Activated naive CD8-positive, alpha-beta T cell treated with anti-CD3 and anti-CD28 coated beads, Interleukin-2, amount 10 ng/mL, durations not matched to agents 7 days and 5 days (primary cell): ENCODE measurements at places on chromosomes 6 and 20. TPM values are rescaled to one million over a fixed set of nuclear protein-coding genes. Genes with fewer than 3 reads are reported as not detected.

FERMT1 gene
- not detected for total RNA-seq

CPNE5 gene
- 1.3 TPM for total RNA-seq

CASS4 gene
- 14.2 TPM for total RNA-seq

JPH2 gene
- total RNA-seq: 0.37 TPM

RSPO3 gene
- not detected for total RNA-seq

EYA4 gene
- not detected for total RNA-seq

NQO2 gene
- total RNA-seq: 17.5 TPM

SLC17A2 gene
- total RNA-seq: not detected

DNA sequence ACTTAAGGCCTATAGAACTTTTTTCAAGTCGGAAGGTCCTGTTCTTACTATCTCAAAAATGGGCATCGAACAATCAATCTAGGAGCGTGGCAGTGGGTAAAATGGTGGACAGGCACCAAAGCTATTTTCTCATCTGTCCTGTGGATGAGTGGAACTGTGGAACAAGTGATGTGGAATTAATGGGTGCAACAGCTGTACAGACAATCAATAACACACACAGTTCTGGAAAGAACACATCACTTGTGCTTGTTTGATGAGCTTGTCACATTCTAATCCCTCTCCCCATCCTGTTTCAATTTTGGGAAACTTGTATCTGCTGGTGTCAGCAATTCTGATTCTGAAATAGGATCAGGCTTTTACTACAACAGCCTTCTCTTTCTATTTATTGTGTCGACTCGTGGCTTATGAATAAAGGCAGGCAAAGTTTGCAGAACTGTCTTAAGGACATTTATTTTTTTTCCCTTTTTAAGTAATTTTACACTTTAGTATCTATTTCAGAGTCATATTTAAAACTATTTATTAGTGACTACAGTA is 11.5 kb downstream of the RBM24 start:
- H3K4me1 ChIP-seq: no peaks in the 10 kb centered on the region
- H3K4me3 ChIP-seq: no peak overlapping the region
- no peak for DNase-seq
- H3K36me3 ChIP-seq: no peaks in the 10 kb centered on the region
- H3K27ac ChIP-seq: no peak overlapping the region
- H3K27me3 ChIP-seq: peaks cover 5% of the 10 kb centered on the region

GRCh38 chr6:151107897-151108427 is 131.8 kb upstream of the AKAP12 start:
- H3K27ac ChIP-seq: no peak overlapping the region
- peaks cover 3% of the 10 kb centered on the region for H3K27me3 ChIP-seq
- no peak for DNase-seq
- H3K36me3 ChIP-seq: peaks cover 3% of the 10 kb centered on the region

DNA sequence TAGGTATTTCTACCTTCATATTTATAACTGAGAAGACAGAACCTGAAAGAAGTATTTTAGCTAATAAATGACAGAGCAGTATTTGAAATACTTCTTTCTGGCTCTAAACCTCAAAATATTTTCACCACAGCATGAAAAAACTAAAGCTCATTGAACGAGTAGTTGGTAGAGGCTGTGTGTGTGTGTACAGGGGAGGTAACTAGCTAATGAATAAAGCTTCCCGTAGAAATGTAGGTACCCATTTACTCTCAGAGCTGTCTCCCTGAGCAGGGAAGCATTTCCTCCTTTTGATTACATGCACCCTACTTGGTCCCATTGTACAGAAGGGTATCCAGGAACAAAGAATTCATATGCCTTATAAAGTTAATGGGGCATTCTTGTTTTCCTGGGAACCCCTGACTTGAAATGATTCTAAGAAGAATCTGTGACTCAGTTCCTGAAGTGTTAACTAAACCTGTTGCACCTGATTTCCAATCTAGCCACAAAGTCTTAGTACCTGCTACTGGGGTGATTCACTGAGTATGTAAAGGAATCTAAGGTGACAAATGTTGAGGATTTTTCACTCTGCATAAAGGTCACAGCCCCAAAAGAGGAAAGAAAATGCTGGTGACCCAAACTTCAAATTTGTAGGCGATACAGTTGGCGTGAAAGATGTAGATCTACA is 12.5 kb downstream of the CRYBG1 start:
- H3K4me1 ChIP-seq: peaks cover 11% of the 10 kb centered on the region
- peak overlapping the region; percentile 38 for H3K4me3 ChIP-seq
- DNase-seq: no peak

GRCh38 chr6:22457996-22458395 is 111.4 kb upstream of the HDGFL1 start:
- no peaks in the 10 kb centered on the region for H3K4me1 ChIP-seq
- no peak overlapping the region for H3K4me3 ChIP-seq

GRCh38 chr20:5486377-5487054 is 169.8 kb upstream of the PROKR2 start:
- no peaks in the 10 kb centered on the region for H3K27me3 ChIP-seq
- no peak for DNase-seq
- H3K36me3 ChIP-seq: no peaks in the 10 kb centered on the region
- peak overlapping the region; percentile 78 for H3K27ac ChIP-seq
- H3K4me3 ChIP-seq: peak overlapping the region; percentile 32
- H3K4me1 ChIP-seq: peaks cover 31% of the 10 kb centered on the region

GRCh38 chr6:89682991-89683390 is 44.4 kb upstream of the LYRM2 start:
- no peaks in the 10 kb centered on the region for H3K4me1 ChIP-seq
- no peak overlapping the region for H3K4me3 ChIP-seq
- no peak overlapping the region for H3K27ac ChIP-seq
- H3K36me3 ChIP-seq: peaks cover 30% of the 10 kb centered on the region
- no peak for DNase-seq
- no peaks in the 10 kb centered on the region for H3K27me3 ChIP-seq

DNA sequence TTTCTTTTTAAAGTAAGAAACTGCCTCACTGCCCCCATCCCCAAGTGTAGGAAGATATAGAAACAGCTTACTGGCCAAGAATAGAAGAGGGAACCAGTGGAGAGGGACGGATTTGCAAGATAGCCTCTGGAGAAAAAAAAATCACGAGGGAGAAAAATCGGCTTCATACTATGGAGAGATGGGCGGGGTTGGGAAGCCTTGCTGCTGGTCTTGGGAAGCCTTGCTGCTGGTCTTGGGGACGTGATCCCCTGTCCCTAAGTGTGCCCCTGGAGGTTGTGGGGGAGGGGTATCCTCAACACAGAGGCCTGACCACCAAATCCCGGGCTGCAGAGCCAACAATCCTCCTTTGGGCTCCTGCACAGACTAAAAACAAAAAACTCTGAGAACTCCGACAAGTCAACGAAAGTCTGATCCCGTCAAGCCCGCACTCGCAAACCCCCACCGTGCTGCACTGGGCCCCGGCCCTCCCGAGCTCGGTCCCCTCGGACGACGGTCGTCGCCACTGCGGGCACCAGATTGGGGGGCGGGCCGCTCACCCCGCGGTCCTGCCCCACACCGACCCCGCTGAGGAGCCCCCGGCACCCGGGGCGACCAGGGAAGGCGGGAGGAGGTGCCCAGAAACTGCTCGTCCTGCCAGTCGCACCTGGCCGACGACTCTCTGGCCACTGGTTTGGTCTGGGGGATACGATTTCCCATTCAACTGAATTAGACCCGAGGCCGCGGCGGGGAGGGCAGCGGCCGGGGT is 750 bp downstream of the MAP7 start:
- H3K4me3 ChIP-seq: peak overlapping the region; percentile 51
- peak; percentile 33 for DNase-seq
- H3K27me3 ChIP-seq: peaks cover 65% of the 10 kb centered on the region
- H3K36me3 ChIP-seq: no peaks in the 10 kb centered on the region

DNA sequence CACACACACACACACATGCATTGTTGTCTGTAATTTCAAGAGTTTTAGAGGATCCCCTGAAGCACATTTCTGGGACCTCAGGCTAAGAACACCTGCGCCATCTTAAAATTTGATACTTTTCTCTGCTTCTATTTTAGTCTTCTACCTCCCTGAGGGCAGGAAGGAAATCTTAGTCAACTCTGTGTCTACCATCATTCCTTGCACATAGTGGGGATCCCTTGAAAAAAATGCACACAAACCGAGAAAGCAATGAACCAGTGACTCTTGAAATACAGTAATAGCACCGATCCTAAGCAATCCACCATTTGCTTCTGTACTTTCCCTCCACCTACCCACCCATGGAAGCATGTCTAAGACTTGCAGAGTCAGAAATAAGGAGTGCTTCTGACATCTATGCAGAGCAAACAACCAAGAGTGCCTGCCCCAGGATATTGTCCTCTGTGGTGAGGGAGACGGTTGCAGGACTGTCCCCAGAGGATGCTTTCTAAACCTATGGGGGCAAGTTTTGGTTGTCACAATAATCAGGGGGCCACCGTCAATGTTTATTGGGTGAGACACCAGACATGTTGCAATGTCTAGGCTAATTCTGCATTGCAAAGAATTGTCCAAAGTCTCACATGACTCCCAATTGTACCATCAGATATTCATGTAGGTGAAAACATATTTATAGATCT is 208.0 kb upstream of the TAB2 start:
- DNase-seq: no peak
- peaks cover 49% of the 10 kb centered on the region for H3K36me3 ChIP-seq
- H3K4me3 ChIP-seq: no peak overlapping the region
- peaks cover 33% of the 10 kb centered on the region for H3K4me1 ChIP-seq
- H3K27ac ChIP-seq: no peak overlapping the region

DNA sequence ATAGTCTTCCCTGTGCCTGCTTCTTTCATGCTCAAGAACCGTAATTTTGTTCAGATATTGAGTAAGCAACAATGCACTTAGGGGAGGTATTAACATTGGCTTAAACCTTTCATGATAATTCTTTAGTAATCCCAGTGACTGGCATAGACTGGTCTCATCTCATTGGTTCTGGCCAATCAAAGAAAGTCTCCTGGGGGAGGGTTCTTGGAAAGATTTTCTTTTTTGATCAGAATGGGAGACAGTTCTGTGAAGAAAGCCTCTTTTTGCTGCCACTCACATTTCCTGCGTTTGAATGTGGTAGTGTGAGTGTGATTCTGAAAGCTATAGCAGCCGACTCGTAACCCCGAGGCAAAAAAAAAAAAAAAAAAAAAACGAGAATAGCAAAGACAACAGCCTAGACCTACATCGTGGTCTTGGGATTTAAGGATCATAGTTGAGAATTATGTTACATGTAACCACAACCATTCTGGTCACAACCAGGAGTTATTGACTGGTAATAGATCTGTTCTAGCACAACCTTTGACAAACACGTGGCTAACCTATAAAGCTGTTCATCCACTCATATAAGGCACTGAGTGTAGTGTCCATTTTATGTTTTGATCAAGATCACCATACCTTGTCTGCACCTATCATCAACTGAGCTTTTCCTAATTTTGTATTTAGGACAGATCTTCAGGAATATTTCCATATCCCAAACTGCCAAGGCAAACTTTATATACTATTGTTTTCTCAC is 15.1 kb upstream of the TMEM217 start:
- H3K27ac ChIP-seq: peak overlapping the region; percentile 86
- peak overlapping the region; percentile 72 for H3K4me3 ChIP-seq
- no peak for DNase-seq
- no peaks in the 10 kb centered on the region for H3K27me3 ChIP-seq
- H3K36me3 ChIP-seq: peaks cover 46% of the 10 kb centered on the region

- H3K27ac ChIP-seq: no peak overlapping the region
- no peaks in the 10 kb centered on the region for H3K4me1 ChIP-seq
- H3K4me3 ChIP-seq: no peak overlapping the region
- no peaks in the 10 kb centered on the region for H3K36me3 ChIP-seq
Measured at GRCh38 chr20:9500121-9500520, 14.3 kb upstream of the LAMP5 start.

- peaks cover 6% of the 10 kb centered on the region for H3K4me1 ChIP-seq
- no peak for DNase-seq
- peaks cover 23% of the 10 kb centered on the region for H3K27me3 ChIP-seq
- no peak overlapping the region for H3K4me3 ChIP-seq
Measured at GRCh38 chr20:64103871-64104666, 3.3 kb downstream of the NPBWR2 start.
